Activated T-cell treated with anti-CD3 and anti-CD28 coated beads for 4 hours (primary cell): ENCODE measurements at places on chromosomes 12 and 14.

- no peak for DNase-seq
Observed at GRCh38 chr14:34070917-34071407, 120.1 kb upstream of the EGLN3 start.

DNA sequence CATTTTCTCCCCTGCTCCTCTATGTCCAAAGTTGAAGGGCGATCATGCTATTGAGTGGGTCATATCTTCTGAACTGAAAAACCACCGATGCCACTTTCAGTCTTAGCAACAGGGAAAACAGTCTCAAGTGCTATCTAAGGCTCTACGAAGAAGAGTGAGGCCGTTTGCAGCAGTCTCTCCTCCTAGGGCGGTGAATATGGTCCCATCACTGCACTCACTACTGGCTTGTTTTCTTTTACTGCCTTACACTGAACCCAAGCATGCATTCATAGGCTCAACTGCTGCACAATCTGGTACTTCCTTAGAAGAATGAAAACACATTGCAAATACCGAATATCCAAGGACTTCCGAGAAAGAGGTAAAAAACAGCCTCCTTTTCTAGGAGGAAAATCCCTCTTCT lies 92.1 kb downstream of the DNAH10 start:
- DNase-seq, result no peak

GRCh38 chr12:75759842-75760572 lies 248.6 kb upstream of the KRR1 start:
- no peak for DNase-seq

DNA sequence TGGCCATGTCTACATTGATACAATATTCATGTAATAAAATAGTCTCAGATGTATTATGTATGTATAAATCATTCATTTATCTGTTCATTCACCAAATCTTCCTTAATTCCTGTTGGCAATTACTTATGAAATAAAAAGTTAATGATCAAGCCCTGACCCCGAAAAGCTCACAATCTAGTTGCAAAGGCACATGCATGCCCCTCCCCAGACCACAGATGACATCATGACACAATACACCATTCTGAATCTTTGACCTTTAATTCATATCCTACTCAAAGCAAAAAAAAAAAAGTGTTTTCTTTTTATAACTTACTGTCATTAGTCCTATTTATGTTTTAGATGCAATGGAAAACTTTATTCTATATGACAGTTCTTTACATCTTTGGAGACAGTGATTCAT lies 346.9 kb downstream of the PRKD1 start:
- no peak for DNase-seq

GRCh38 chr12:84561351-84561750 lies 351.2 kb downstream of the SLC6A15 start:
- DNase-seq, result no peak

DNA sequence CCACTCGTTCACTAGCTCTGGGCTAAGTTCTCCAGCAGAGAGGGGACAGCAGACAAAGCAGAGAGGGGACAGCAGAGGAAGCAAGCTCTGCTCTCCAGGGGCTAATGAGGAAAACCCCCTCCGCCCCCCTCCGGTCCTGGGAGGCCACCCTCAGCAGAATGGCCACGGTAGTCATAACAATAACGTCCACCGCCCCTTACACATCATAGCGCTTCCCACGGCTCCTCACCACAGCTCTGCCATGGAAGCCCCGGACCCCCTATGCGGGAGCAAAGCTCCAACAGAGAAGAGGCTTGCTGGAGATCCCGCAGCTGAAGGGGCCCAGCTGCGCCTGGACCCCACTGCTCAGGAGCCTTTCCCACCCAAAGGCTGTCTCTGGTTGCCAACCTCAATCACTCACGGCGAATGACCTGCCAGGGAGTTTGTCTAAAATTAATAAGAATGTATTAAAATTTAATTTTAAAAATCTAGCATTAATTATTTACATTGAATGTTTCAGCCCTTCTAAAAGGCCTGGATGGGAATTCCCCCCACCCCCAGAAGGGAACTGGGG lies 17.4 kb downstream of the BEGAIN start:
- DNase-seq, result no peak

DNA sequence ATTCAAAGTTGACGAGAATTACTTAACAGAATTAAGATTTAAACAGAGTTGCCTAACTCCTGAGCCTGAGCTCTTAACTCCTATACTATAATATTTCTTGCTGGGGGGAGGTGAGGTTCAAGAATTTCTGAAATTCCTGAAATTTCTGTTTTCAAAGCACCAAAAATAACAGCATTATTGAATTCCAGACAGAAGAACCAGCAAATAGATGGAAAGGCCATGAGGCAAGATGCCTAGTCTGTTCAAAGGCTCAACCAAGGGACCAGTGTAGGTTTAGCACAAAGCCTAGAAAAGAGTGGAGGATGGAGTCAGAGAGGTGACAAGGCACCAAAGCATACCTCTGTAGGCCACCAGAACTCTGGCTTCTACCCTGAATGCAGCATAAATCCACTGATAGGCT lies 76.4 kb downstream of the PPP1R12A start:
- DNase-seq, result no peak

DNA sequence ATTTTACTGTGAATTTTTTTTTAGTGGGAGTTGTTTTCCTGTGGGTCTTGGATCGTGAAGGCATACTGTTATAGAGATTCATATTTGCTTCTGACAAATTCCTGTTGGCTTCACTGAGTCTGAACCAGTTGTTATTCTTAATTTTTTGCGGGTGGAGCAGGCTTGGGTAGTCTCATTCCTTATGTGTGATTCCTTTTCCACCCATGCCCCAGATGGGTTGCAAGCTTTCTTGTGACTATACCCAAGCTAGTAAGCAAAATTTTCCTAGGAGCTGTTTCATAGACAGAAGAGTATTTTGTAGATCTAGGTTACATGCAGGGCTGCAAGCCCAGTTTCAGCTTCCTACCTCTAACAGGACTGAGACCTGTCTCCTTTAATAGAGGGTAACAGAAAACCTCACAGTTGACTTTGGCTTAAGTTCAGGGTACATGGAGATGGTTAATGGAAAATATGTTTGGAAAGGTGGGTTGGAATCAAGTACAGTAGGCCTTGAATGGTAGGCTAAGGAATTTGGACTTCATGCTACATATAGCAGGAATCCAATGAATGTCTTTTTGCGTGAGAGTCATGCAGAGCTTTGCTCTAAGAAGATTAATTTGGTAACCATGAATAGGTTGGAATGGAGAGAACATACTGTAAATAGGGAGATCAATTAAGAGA lies 29.0 kb downstream of the TRMT5 start:
- no peak for DNase-seq

- no peak for DNase-seq
Observed at GRCh38 chr14:100434911-100435438, 111.8 kb downstream of the SLC25A47 start.

DNA sequence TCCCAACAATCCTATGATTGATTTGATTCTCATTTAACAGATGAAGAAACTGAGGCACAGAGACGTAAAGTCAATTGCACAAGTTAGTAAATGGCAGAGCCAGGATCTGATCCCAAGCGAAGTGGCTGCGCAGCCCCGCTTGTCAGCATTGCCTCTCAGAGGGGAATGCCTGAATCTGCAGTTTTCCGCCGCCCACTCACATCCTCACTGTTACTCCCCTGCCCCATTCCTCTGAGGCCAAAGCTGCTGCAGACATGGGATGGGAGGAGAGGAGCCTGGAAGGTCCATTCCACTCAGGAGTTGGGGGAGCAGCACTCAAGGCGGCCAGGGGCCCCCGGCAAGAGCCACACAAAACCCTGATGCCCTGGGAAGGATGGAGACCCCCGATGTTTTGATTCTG lies 1.0 kb downstream of the NRIP2 start:
- no peak for DNase-seq

DNA sequence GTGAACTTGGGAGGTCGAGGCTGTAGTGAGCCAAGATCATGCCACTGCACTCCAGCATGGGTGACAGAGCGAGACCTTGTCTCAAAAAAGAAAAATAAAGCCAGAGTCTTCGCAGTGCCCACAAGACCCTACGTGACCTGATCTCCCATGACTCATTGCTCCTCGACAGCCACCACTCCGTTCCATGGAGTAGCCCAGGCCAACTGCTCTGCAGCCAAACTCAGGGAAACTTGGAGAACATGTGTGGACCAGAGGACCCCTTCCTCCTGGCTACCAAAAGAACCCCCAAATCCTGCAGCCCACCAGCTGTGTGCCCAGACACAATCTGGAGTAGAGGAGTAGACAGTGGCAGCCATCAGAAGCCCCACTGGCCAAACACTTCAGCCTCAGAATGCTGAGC lies 32.1 kb upstream of the PPP2R5C start:
- no peak for DNase-seq

DNA sequence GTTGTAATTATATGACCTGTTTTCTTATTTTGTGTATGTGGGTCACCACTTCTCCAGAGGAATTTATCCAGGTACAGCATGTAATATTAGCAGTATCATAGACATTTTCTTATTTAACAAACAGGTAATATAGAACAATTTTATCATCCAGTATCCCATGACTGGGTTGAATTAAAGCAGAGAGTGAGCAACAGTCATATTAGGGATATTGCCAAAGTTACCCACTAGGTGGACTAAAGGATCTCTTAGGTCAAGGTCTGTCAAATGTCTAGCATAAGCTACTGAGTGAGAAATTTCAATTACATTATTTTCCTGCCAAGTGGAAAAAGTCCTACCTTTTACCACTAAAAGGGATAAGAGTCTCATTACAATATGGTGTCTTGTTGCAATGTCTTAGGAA lies 62.1 kb upstream of the TRIM9 start:
- DNase-seq, result no peak

DNA sequence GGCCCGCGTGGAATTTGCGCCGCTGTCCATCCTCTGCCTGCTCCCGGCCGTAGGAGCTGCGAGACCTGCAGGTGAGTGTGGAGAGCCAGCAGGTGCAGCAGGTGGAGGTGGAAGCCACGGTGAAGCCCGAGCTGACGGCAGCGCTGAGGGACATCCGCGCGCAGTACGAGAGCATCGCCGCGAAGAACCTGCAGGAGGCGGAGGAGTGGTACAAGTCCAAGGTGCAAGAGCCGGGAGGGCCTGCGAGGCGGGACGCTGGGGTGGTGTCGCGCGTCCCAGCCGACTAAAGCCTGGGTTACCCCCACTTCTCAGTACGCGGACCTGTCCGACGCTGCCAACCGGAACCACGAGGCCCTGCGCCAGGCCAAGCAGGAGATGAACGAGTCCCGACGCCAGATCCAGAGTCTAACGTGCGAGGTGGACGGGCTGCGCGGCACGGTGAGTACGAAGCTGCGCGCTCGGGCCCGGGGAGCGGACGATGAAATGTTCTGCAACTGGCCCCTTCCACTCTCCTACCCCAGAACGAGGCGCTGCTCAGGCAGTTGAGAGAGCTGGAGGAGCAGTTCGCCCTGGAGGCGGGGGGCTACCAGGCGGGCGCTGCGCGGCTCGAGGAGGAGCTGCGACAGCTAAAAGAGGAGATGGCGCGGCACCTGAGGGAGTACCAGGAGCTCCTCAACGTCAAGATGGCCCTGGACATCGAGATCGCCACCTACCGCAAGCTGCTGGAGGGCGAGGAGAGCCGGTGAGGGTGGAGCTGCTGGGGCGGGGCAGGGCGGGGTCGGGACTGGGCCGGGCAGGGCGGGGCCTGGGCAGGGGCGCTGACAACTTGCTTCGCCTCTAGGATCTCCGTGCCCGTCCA lies 2.1 kb downstream of the PRPH start:
- no peak for DNase-seq

DNA sequence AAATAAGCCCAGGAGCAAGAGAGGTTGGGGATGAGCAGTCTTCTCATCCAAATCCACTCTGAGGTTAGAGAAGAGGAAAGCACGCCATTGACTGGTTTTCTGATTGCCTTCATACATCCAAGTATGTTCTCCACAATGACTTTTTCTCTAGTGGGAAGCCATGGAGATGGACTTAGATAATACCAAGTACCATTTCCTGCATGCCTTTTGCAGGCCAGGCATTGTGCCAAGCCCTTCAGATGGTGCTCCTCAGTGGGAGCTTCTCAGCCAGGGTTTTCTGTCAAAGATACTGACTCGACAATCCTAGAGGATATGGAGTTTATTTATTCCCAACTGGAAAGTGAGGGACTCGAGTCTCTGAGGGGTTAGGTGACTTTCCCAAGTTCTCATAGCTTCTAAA lies 218.0 kb downstream of the ZFP36L1 start:
- no peak for DNase-seq

- no peak for DNase-seq
Observed at GRCh38 chr14:35032562-35032961, 13.5 kb upstream of the FAM177A1 start.

GRCh38 chr12:79058342-79058741 lies 193.8 kb downstream of the SYT1 start:
- no peak for DNase-seq

- no peak for DNase-seq
Observed at GRCh38 chr12:130879212-130879686, 7.4 kb downstream of the RAN start.

DNA sequence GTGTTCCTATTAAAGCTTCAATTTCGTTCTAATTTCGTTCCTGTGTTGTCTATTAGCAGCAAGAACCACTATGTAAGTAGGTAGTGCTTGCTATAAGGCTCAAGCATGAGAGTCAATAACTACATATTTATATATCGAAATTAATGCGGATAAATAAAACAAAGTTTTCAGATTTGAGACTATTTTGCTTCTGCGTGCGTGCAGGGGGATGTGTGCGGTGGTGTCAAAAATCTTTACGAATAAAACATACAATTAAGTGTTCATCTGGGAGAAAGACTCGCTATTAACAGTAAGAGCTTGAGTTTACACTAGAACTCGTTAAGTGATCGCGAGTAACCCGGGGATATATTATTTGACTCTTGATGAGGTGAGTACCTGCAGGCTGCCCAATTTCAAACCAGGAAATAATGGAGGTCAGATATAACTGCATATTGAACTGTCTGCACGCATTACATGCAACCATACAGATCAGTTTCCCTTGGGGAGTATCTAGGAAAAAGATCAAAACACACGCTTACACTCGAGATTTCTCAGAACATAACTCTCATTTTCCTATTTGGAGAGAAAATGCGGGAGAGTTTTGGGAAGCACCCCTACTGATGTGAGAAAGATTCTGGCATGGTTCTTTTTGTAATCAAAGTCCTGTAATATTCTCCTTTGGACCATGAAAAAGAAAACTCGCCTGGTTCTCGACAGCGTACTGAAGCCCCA lies 813 bp downstream of the TWF1 start:
- DNase-seq, result no peak

DNA sequence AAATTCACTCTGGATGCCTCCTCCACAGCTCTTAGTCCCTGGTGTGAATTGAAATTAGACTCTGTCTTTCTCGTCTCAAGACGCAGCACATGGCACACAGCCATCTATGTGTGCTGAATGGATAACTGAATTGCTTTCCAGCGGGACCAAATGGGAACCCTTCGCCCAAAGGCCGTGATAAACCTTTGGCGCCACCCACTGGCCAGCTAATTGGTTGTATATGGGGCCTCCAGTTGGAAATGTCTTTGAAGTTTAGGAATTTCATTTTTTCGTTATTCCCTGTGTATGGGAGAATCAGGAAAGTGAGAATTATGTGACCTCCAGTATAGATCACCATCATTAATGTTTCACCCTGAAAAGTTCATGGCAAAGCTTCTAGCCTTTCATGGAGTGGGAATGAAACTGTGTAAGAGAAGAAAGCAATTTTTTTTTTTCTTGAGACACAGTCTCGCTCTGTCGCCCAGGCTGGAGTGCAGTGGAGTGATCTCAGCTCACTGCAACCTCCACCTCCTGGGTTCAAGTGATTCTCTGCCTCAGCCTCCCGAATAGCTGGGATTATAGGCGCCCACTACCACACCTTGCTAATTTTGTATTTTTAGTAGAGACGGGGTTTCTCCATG lies 9.8 kb upstream of the HSP90AA1 start:
- DNase-seq, result peak; percentile 66

- DNase-seq, result peak; percentile 34
Observed at GRCh38 chr12:131105736-131106348, 152.1 kb downstream of the ADGRD1 start.

GRCh38 chr12:115070313-115070712 lies 386.3 kb upstream of the TBX3 start:
- DNase-seq, result no peak

GRCh38 chr14:68634874-68635595 lies 157.8 kb downstream of the ZFP36L1 start:
- no peak for DNase-seq
